ENCODE measurements at places on chromosomes 2 and 18. TPM values are rescaled to one million over a fixed set of nuclear protein-coding genes. Genes with fewer than 3 reads are reported as not detected.
A peak's percentile ranks its signal among the peaks of the same experiment; 100 is the strongest.

DNA sequence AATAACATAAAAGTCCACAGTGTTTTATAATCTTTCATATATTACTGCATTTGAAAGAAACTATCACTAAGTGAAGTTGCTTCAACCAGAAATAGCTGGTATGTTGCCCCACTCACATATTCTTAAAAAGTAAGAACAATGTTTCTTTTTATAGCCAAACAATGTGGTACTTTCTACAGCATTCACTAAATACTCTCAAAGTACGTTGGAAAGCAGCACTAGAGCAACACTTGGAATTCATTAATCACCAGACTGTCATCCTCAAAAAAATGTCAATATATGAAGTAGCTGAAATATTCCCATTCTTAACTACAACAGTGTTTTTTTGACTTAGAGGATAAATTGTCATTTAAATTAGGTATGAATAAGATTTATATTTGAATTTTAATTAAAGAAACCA is 32.8 kb downstream of the COBLL1 start:
- peak; percentile 34 for DNase-seq

DNA sequence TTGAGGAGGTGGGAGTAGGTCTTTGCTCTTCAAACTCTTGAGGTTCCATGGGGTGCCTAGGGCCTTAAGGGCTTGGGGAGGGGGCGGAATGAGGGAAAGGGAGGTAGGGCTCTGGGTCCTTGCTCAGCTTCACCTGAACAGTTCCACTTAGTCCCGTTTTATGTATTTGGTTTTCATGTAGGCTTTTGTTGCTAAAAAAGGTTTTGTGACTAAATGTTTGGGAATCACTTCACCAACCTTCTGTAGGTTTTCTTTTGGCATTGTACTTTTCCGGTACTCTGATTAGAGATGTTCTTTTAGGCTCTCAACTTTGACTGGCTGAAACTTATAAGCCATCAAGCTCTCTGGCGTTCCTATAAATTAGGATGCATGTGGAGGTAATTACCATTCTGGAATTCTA is 108.1 kb downstream of the MYCN start:
- DNase-seq: no peak

DNA sequence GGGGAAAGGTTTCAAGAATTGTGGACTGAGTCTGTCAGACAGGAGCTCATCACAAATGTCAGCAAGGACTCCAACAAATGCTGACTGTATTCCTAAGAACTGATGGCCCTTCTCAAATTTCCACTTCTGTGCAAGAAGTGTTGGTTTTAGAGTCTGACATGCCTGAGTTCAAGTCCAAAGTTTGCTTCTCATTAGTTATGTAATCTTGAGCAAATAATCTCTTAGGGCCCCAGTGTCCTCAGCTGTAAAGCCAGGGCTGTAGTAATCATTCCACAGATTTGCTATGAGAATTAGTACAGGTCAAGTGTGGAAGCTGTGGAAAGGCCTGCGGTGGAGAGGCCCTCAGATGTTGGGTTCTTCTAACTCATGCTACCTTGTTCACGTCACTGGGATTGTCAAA is 23.9 kb downstream of the MEP1B start:
- no peak for DNase-seq

- no peak for DNase-seq
These were observed 13.2 kb upstream of the OR6B3 start for GRCh38 chr2:240066489-240066888.

- DNase-seq: peak; percentile 67
These were observed 32.2 kb upstream of the TRIB2 start for GRCh38 chr2:12684471-12684936.

DNA sequence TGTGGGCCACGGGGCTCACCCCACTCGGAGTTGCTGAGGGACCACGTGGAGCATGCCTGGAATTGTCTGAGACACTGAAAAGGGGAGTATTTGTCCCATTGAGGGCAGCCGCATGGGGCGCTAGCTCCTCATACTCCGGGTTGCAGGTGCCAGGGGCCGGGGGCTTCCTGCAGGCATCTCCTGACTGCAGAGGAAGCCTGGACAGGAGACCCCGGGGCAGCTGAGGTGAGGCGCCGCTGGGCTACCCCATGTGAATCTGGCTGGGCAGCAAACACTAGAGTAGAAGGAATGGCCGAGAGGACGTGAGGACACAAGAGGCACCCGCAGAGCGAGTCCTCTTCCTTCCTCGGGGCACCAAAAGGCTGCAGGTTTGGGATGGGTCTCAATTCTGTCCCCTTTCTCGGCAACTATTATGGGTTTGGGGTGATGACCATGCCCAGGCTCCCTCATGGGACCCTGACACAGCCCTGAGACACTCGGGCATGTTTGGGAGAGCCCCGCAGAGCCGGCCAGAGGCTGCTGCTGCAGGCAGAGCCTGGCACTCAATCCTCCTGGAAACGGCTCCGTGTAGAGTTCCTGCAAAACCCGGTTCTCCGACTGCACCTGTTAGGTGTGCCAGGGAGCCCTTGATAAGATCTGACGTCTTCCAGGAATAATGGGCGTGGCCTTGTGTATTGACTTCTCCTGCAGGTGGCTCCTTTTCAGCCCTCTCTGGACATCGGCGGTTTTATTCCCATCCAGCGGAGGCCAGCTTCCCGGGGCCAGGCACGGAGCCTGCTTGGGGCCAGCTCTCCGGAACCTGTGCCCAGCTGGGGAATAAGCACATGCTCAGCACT is 77.0 kb downstream of the CTIF start:
- no peak for DNase-seq

DNA sequence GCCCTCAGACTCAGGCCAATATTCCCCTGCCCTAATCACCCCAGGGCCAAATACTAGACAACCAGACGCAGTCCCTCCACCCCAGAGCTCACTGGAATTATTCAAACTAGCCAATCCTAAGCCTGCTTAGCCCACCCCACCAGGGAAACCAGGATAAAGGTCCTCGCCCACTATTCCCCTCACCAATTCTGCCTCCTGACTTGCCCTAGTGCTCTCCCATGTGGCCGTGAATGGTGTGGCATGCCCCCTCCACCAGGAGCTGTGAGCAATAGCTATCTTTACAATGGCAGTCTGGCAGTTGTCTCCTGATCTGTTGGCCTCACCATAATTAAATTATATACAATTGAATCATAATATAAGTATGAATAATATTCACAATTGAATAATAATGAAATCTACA is 42.3 kb downstream of the FAM124B start:
- DNase-seq: no peak

- peak; percentile 88 for DNase-seq
These were observed 146.9 kb upstream of the MAP3K20 start for GRCh38 chr2:172928756-172929155.

DNA sequence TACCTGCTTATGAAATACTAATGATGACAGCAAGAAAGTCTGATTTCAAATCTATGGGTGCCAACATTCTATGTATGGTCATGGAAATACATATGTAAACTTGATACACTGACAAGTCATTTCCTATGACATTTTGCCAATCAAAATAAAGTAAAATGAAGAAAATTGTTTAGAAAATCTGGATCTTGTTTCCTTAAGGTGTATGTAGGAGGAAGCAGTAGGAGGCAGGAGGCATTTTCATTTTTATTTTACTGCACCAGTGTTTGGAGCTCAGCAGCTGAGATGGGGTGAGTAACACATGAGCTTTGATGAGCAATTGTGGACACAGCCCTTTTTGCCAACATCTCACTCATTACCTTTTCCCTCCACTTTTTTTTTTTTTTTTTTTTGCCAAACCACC is 167.0 kb downstream of the AFF3 start:
- no peak for DNase-seq

GRCh38 chr2:197453914-197454398 is 604 bp downstream of the COQ10B start:
- peak; percentile 95 for DNase-seq

GRCh38 chr2:152024477-152024876 is 74.4 kb downstream of the CACNB4 start:
- DNase-seq: no peak

DNA sequence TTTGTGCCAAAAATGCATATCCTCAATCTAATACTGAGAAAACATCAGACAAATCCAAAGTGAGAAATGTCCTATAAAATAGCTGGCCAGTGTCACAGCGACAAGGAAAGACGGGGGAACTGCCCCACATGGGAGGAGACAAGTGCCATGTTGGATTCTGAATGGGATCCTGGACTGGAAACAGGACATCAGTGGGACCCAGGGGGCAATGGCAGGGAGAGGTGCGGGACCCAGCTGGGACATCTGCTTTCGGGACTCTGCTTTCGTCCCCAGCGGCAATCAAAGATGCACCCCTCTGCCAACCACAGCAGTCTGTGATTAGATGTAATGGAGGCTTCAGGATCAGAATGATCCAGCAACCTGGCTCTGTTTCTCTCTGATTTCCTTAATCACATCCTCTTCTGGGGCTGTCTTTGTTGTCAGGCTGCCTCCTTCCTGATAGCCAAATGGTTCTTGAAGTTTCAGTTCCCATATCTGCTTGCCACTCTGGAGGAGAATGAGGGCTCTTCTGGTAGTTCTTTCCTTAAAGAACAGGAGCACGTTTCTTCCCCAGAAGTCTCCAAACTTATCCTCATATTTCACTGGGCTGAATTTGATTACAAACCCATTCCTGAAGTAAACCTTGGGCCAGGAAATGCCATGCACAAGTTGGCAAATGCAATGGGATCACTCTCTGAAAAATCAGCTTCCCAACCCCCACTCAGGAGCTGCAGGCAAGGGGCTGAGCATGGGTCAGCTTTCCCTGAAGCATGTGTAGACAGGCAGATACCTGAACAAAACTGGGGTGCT is 13.6 kb upstream of the PROC start:
- DNase-seq: peak; percentile 55

DNA sequence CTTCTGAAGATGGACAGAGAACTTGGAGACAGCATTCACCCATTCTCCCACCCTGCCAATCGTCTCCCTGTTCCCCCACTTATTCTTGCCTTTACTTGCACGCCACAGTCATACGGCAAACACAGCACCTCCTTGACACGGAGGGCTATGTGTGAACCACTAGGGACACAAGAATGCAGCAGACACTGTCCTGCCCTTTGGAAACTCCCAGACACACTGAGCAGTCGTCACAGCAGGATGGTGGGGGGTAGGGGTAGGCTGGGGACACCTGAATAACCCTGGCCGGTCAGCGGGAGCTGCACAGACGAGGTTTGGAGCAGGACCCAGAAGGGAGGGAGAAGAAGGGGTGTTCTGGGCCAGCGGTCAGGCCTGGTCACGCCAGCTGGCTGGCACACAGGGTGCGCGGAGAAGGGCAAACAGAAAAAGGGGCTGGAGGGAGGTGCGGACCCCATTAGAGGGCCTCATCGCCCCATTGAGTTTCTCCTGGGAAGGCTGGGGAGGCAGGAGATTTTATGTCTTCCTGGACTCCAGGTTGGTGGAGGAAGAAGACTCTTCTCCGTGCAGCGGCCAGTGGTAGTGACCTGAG is 40.0 kb upstream of the FOSL2 start:
- no peak for DNase-seq

G6PC2 gene
- total RNA-seq: not detected

SERPINB11 gene
- total RNA-seq: not detected

ANKRD23 gene
- total RNA-seq: 6.5 TPM

ATP5F1A gene
- total RNA-seq: 597 TPM
